Activated naive CD4-positive, alpha-beta T cell treated with anti-CD3 and anti-CD28 coated beads, Interleukin-2, amount 10 ng/mL, durations not matched to agents 5 hours and 36 hours (primary cell): ENCODE measurements at places on chromosomes 12 and 14. TPM values are rescaled to one million over a fixed set of nuclear protein-coding genes. Genes with fewer than 3 reads are reported as not detected.

TOMM20L gene
- not detected for total RNA-seq

KLRC4 gene
- not detected for total RNA-seq

CPNE6 gene
- total RNA-seq = not detected

LMO3 gene
- total RNA-seq = not detected

SRRM4 gene
- not detected for total RNA-seq

AQP2 gene
- not detected for total RNA-seq

CLEC4A gene
- 0.55 TPM for total RNA-seq

TAS2R9 gene
- total RNA-seq = not detected

CIDEB gene
- 29.0 TPM for total RNA-seq

FSCB gene
- total RNA-seq = not detected

SOX5 gene
- not detected for total RNA-seq

KERA gene
- total RNA-seq = not detected

HRK gene
- total RNA-seq = not detected

TAS2R42 gene
- not detected for total RNA-seq

SERPINA1 gene
- total RNA-seq = not detected

PLEKHD1 gene
- total RNA-seq = 0.15 TPM

FOXG1 gene
- not detected for total RNA-seq

PPP4R4 gene
- 2.6 TPM for total RNA-seq

BDKRB2 gene
- not detected for total RNA-seq
